ENCODE measurements at places on chromosomes 12 and 14.

DNA sequence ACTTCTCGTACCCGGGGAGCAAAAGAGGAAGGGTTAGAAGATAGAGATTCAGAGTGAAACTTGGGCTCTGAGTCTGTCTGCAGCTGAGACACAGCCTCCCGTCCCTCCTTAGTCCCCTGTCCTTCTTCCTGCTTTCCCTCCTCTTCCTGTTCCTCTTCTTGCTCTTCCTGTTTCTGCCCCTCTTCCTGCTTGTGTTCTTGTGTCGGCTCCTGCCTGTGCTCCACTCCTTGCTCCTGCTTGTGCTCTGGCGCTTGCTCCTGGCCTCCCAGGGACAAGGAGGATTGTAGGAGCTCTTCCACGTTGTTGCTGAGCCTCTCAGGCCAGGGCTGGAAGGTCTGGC, 3.0 kb downstream of the ACRBP start:
- DNase-seq: no peak

DNA sequence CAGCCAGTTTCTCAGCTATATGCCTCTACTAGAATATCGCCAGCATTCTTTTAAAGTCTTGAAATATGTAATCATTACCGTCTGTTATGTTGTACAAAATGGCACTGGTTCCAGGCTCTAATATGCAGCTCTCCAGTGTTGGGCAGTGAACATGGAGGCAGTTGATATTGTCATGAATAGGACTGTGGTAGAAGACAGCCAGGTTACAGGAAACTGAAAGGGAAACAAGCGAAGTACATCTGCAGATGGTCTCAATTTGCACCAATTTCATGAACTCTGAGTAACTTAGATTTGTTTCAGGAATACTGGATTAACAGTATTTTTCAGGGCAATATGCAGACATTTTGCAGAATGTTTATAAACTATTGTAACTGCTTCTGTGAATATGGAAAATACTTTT, 13.4 kb upstream of the KLHL42 start:
- DNase-seq: no peak

DNA sequence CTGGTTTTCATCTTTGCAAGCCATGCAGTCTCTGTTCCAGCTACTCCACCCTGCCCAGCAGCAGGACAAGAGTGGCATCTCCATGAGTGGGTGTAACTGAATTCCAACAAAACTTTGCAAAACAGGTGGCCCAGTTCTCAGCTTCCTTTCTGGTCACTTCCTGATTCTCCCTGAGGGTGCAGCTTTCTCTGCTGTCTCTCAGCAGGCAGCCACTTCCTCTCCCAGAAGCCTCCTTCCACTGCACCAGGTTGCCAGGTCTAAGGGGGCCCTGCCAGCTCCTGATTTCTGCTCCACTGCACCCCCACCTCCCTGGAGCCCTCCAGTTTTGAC, 341.0 kb upstream of the FKBP4 start:
- DNase-seq: no peak

- DNase-seq: no peak
Observed at GRCh38 chr12:22029991-22030390, 16.0 kb upstream of the CMAS start.

- DNase-seq: peak; percentile 70
Observed at GRCh38 chr12:56119361-56119796, 1.3 kb downstream of the ZC3H10 start.

- DNase-seq: peak; percentile 44
Observed at GRCh38 chr12:54217774-54218241, 29.0 kb upstream of the SMUG1 start.

GRCh38 chr14:96393071-96393691, 1.3 kb downstream of the AK7 start:
- DNase-seq: no peak

DNA sequence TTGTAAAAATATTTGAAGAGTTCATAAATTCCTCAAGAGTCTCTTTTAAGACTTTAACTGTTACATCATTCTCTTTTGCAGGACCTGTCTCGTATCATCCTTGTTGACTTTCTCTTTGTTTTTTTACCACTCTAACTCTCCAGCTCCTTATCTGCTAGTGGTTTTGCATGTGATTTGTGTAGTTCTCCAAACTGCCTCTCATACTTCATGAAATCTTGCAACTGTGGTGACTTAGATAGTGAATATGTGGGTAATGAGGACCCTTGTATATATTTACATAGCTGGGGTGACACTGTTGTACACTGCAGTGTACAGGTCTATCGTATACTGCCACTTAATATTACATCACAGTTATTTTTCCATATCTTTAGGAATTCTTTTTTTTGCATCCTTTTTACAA, 40.2 kb upstream of the EMP1 start:
- DNase-seq: no peak

GRCh38 chr12:1972856-1973317, 31.4 kb downstream of the DCP1B start:
- DNase-seq: no peak

- no peak for DNase-seq
Observed at GRCh38 chr12:11773889-11774677, 124.6 kb downstream of the ETV6 start.

DNA sequence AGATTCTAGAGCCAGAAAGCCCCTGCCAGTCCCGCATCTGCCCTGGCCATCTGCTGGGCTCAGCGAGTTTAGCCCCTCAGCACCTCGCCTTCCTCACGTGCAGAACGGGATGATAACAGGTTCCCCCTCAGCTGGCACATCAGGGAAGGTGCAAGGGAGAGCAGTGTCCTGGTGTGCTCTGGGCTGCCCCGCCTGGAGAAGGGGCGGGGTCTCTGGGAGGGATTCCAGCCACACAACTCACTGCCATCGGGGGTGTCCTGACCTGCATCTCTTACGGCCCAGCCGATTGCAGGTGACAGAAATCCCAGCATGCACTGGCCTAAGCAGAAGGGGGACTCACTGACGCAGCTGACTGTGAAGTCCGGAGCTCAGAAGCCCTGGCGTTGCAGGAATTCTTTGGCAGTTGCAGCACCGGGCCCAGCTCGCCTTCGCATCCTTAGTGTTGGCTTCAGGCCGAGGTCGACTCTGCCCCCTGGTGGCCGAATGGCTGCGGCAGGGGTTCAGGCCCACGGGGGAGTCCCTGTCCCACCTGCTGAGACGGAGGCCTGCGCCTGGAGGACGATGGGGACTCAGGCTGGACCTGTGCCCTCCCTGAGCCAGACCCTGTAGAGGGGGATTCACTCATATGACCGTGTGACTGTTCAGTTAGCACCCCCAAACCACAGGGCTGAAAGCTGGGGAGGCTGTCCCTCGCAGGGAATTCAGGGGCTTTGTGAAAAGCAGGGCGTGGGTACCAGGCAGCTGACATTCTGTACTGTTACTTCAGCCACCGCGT, 178.6 kb downstream of the ADGRD1 start:
- DNase-seq: peak; percentile 87

DNA sequence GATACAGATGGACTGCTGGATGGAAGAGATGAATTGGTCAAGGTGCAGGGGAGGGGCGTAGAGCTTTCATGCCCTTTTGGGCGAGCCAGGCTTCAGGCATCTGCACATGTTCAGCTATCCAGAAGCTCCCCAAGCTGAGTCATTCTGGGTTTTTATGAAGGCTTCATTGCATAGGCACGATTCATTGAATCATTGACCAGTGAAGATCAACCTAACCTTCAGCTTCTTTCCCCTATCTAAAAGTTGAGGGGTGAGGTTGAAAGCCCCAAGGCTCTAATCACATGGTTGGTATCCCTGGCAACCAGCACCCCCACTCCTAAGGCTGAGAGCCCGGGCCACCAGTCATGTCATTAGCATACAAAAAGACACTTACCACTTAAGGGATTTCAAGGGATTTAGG, 36.3 kb downstream of the RPS29 start:
- DNase-seq: no peak

DNA sequence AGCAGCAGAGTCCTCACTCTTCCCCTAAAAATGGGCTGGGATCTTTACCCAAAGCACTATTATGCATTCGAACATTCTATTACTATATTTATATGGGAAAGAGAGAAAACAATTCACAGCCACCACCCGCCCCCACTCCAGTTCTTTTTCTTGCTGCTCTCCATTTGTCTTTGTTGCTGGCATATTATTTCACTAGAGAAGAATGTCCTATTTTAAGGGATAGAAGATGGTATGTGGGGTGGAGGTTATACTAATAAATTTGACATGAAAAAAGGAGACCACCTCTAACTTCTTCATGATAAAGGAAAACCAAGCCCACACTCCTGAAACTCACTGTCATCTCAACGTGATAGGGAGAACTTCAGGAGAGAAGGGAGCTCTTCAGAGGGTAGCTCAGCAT, 28.5 kb upstream of the NTF3 start:
- no peak for DNase-seq

GRCh38 chr12:1044199-1044598, 53.2 kb downstream of the ERC1 start:
- DNase-seq: no peak

DNA sequence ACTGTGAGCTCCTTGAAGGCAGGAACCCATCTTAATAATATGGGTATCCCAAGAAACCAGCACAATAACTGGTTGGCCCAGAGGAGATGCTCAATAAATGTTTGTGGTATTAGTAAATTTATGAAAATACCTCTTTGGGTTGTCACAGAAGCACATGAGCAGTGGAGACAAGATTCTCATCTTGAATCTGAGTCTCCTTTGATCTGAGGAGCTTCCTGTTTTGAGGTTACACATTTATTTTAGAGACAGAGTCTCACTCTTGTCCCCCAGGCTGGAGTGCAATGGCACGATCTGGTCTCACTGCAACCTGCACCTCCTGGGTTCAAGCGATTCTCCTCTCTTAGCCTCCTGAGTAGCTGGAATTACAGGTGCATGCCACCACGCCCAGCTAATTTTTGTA, 247.4 kb downstream of the NRXN3 start:
- DNase-seq: no peak

DNA sequence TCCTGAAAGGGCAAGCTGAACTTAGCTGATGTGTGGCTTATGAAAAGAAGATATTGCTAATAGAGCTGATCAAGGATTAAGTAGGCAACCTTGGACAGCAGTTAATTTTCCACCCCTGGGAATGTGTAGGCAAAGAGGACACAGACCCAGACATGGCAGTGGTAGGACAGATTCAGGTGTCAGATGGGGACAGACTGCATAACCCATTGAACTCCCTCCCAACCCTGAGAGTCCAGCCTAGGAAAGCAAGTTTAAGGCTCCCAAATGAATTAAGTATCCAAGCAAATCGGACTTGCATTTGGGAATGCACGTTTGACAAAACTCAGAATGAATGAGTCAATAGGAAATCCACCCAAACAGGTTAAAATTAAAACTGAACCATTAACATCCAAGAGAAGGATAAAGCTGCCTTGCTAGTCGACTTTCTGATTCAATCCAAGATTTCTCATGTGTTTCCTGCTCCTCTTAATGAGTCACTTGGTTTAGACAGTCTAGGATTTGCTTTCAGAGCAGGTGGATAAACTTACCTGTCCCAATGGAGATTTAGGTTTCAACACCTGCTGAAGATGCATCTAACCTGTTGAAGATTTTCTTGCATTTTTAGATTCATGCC, 385.4 kb downstream of the CCDC91 start:
- DNase-seq: no peak

DNA sequence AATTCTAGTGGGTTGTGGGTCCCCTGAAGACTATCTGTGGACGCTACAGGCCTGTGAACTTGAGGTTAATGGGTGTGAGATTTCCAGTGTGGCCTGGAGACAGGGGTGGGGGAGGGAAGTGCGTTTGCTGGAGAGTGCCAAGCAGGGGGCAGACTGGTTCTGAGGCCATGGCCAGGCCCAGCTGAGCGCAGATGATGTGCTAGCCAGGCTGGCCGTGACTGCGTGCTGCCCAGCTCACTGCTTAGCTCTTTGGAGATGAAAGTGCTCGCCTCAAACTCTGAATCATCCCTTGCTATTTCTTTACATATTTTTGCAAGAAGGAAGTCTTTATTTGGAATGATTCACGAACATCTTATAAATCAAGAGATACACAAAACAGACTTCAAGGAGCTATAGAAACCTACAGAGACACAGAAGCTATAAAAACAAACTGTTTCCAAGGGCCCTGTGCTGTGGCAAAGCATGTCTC, 75.2 kb upstream of the PLEKHG3 start:
- no peak for DNase-seq

GRCh38 chr12:89064780-89065179, 287.5 kb downstream of the DUSP6 start:
- DNase-seq: peak; percentile 25

DNA sequence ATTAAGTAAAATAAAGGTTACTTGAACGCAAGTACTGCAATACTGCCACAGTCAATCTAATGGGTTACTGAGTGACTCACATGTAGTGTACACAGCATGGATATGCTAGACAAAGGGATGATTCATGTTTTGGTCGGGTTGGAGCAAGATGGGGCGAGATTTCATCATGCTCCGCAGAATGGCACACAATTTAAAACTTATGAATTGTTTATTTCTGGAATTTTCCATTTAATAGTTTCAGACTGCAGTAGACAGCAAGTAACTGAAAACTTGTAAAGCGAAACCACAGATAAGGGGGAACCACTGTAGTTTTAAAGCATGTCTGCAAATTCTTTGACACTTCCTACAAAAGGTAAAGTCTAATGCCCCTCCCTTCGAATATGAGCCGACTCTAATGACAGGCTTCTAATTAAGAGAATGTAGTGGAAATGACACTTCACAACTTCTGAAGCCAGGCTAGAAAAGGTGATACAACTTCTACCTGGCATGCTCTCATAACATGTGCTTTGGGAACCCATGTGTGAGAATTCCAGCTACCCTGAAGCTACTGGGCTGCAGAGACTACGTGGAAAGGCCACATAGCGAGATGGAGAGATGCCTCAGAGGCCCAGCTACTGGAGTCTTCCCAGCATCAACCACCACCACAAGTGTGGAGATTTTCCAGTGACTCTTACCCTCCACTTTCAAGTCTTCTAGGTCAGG, 13.9 kb upstream of the TCP11L2 start:
- peak; percentile 38 for DNase-seq

GRCh38 chr12:10242539-10242938, 29.9 kb downstream of the GABARAPL1 start:
- DNase-seq: no peak

DNA sequence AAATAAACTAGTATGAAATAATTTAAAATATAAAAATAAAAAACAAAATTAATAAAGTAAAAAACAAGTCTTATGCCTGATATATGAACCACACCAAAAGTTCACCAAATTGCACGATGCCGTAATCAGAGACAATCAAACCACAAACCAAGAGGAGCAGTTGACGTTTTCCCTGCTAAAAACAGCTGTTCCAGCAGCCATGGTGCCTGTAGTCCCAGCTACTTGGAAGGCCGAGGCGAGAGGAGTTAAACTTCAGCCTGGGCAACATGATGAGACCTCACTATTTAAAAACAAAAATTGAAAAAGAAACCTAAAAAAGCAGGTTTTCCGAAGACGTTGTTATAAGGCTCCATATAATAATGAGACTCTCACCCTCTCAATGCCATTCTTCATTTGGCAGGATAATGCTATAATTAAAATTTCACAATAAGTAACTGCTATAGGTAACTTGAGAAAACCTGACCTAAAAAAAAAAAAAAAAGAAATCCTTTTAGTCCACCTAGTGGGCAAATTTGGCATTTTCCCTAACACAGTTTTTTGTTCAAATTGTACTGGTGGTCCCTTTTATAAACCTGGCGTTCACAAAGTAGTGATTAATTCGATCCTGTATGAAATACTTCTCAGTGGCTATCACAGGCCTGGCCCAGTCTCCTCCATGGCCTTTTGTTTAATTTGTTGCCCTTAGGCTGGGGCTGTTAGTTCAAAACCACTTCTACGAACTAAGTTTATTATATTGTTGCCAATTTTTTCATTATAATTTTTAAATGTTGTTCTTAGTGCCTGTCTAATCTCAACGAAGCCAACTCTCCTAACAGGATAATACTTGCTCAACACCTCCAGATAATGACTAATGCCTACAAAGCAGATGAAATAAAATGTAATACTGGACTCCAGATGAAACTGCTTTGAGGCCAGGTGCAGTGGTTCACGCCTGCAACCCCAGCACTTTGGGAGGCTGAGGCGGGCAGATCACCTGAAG, 62.1 kb downstream of the TNFAIP2 start:
- DNase-seq: no peak
